ENCODE measurements at places on chromosomes 6 and 20.

DNA sequence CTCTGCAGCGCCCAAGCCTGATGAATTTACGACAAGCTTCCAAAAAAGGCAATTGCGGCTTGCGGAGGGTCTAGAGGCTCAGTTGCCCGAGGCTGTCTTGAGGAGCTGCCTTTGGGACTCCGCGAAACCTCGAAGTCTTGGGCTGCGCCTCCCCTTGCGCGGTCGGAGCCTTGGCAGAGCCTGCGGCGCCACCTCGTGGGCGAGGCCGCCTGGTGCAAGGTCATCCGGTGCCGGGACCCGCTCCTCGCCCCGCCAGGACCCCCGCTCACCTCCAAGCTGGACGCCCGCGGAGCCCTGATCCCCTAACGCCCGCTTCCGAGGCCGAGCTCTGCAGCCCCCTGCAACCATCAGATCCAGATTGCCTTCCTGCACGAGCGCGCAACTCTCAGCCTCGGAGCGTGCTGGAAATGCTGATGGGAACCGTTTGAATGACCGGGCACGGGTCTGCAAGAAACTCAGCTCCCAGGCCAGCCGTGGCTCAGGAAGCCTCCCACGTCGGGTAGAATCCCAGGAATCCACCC is 14.9 kb upstream of the FAM210B start:
- DNase-seq: no peak

DNA sequence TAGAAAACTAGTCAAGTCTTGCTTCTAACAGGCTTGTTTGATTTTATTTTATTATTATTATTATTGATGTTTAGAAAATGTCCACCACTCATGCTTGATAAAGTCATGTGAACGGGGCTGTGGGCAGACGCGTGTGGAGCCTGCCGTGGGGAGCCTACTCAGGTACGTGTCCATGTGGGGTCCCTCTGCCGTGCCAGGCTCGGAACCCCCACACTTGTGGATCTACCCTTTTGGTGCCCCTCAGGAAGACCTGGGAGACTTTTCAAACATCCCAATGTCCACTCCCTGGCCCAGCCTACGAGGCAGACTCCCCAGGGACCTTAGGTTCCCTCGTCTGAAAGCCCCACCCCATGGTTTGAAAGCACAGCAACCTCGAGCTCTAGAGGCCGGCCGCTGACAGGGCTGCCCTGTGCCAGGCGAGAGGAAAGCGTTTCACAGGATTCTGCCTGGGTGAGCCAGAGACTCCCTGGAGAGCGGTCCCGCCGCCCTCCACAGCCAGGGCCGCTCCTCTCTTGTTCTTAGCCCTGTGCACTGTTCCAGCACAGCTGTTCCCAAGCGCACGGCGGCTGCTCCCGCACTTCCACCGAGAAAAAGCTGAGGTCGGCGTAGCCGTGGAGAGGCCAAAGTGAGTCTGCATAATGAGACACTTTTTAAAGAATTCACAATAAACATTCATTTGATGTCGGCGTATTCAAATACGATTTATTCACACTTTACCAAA is 249.7 kb downstream of the TTLL2 start:
- DNase-seq: no peak

DNA sequence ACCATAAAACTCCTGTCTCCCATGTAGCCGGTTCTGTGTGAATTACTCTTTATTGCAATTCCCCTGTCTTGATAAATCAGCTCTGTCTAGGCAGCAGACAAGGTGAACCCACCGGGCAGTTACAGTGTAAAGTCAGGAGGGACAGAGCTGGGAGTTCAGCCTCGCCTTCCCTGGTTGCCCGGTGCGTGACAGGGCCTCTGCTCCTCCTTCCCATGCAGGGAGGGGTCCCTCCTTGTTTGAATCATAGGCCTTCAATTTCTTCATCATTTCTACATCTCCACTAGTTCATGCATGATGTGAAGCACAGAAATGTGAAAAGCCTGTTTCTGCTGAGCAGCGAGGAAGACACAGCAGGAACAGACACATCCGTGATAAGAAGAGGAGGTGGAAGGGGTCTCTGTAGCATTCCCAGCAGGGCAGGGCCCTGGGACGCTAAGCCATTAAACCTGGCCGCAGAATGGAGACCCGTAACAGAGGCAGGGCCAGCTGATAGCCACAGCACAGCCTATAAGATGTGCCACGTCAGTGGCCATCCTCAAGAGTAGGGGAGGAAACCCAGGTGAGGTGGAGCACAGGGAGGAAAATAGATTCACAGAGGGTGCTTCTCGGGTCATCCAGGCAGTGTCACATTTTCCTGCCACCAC is 106.7 kb upstream of the CST7 start:
- no peak for DNase-seq

DNA sequence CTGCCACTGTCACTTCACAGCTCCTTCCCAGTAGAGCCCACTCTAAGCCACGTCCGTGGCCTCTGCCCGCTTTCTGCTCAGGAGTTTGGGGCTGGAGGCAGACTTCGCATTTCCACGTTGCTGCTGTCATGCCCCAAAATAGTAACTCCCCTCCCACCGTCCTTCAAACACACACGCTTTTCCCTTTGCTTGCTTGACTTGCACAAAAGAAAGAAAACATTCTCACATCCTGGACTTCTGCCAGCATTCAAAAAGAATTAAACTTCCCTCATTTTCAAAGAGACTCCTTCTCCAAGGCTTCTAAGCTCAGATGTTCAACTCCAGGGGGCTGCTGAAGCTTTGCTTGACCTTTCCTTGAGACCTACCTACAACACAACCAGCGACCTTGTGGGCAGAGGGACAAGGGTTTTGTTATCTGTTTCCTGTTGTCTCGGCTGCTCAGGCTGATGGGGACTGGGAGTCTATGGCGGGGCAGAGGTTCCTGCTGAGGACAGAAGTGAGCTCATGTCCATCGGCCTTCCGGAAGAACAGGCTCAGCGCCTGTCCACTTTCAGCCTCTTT is 263.8 kb upstream of the FOXQ1 start:
- DNase-seq: no peak

- no peak for DNase-seq
These were observed 1.8 kb downstream of the REV3L start for GRCh38 chr6:111480988-111481822.

- DNase-seq: no peak
These were observed 168.5 kb downstream of the CDC5L start for GRCh38 chr6:44556046-44556445.

DNA sequence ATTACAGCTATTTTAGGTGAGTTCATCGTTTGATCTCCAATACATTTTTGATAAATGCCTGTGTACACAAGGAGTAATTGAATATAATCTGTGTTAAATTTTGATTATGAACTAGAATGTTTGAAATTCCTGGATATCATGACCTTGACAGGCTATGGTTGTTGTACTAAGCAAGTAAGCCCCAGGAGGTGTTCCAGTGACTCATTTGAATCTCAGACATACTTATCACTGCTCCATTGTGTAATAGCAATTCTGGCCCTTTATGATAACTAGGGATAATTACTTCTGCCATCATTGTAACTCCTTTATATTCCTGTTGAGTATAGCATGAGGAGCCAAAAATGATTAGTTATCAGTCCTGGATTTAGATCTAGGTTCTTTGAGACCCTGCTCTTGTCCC is 1424.6 kb upstream of the ADGRB3 start:
- DNase-seq: no peak

- no peak for DNase-seq
These were observed 621 bp downstream of the NOL7 start for GRCh38 chr6:13615792-13616120.

GRCh38 chr6:25122001-25122400 is 157.2 kb upstream of the CARMIL1 start:
- no peak for DNase-seq

DNA sequence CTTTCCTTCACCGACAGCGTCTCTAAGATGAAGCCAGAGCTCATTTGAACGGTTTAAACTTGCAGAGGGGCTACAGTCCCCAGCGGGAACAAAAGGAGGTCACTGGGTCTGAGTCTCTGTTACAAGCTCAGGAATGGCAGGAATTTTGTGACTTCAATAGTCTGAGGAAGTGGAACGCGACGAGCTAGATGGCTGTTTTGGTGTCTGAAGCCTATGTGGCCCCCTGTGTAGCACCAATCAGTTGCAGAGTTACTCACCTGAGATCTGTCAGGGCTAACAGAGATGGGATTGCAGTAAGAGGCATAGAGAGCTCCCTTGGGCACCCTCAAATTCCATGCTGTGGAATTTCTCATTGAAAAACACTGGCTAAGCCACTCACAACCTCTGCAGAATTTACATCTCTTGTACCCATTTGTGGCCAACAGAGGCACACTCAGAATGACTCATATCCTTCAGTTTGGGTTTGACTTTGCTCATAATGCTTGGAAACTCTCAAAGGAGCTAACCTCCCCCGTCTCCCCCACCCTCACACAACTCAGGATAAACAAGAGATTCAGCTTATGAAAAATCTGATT is 7.1 kb upstream of the TCP11 start:
- DNase-seq: peak; percentile 10

DNA sequence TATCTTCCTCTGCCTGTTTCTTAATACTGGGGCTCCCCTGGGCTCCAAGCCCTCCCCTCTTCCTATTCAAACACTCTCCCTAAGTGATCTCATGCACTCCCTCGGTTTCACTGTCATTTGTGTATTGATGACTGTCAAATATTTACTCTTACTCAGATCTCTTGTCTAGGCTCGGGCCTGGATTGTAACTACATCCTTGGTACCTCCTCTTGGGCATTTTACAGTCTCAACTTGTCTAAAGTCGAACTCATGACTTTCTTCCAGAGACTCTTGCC is 189.4 kb upstream of the PRDM1 start:
- no peak for DNase-seq

GRCh38 chr6:148261470-148261869 is 81.2 kb upstream of the SASH1 start:
- no peak for DNase-seq

- no peak for DNase-seq
These were observed 25.2 kb upstream of the ASCC3 start for GRCh38 chr6:100906325-100906724.

DNA sequence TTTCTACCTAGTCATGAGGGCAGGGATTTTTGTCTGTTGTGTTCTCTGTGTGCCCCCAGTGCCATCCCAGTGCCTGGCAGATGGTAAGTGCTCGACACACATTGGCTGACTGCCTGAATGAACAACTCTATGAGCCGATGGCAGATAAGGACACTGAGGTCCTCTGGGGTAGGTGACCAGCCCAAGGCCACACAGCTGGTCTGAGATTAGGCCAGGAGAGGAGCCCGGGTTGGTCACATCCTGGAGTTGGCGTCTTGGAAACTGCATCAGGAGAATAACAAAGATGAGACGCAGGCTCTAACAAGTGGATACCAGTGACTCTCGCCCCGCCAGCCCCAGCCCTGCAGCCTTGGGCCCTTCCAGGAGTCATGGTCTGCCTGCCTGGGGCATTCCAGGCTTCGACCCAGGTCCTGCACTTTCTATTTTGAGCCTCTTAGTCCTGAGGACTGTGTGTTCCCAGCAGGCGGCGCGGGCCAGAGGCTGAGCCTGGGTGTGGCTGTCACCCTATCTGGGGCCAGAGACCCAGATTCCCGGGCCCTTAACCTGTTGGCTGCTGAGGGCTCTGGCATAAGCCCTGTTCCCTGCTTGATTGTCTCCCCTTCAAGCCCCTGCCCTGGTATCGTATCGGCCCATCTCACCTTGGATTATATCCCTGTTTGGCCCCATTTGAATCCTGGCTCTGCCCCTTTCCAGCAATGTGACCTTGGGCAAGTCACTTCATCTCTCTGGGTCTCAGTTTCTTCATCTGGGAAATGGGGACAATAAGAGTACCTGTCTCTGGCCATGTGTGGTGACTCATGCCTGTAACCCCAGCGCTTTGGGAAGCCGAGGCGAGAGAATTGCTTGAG is 88.3 kb downstream of the CEBPB start:
- no peak for DNase-seq

DNA sequence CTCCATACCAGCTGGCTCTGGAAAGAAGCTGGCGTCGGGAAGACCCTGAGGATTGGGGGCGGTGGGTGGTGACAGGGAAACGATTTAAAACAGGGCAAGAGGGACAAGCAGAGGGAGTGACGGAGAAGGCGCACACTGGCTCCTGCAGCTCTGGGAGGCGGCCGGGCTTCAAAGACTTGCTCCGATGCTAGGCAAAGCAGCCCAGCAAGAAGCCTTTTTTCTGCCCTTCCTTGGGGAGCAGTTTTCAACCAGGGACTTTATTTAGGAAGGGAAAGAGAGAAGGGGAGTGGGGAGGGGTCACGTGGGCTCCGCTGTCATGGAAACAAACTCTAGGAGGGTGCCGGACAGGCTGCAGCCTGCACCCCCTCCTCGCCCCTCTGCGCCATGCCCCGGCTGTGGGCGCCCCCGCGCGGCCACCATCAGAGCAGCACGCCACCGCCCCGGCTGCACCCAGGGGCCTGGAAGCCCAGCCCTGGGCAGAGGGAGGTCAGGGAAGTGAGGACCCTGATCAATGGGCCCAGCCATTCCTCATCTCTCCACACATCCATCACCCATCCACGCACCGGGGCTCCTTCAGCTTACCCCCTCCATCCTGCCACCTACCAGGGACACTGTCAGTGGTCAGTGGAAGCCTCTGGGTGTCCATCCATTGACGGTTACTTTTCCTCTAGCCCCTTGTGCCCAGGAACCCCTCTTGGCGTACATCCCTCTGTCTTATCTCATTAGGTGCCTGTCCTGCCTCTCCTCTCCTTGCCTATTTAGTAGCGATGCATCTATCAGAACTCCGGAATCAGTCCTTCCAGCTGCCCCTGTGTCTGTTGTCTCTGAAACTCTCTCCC is 66.6 kb upstream of the CCDC167 start:
- no peak for DNase-seq

DNA sequence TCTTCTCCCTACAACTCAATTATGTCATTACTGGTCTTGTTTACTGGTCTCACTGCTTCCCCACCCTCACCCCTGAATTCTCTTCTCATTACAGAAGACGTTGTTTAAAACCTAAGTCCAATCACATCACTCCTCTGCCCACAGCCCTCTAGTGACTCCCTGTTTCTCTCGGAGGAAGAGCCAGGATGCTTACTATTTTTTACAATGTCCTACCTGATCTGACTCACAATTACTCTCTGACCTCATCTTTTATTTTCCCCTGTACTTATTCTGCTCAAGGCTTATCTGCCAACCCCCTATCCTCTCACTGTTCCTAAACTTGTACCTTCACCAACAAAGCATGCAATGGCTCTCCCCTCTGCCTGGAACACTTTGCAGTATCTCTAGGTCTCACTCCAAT is 400.4 kb upstream of the PTCHD4 start:
- no peak for DNase-seq

DNA sequence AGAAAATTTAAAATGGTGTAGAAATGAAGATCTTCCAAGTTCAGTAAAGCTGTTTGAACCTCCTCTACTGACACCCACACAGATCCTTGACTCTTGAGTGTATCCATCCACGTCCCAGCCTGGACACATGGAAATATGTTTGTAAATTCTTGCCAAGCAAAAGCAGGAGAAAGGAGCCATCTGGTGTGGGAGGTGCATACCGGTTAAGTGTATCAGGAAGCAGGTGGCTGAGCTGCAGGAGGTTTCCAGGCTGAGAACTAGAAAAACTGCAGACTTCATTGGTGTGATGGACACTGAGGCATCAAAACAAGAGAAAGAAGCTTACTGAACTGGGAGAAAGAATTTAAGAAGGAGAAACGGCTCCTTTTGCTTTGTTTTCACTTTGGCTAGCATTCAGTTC is 229.9 kb upstream of the GRIK2 start:
- DNase-seq: no peak

- no peak for DNase-seq
These were observed 74.6 kb upstream of the SLC22A23 start for GRCh38 chr6:3531481-3531880.
